ENCODE measurements at places on chromosomes 12 and 14.

GRCh38 chr14:85604021-85604420 is 74.1 kb downstream of the FLRT2 start:
- no peak for DNase-seq

DNA sequence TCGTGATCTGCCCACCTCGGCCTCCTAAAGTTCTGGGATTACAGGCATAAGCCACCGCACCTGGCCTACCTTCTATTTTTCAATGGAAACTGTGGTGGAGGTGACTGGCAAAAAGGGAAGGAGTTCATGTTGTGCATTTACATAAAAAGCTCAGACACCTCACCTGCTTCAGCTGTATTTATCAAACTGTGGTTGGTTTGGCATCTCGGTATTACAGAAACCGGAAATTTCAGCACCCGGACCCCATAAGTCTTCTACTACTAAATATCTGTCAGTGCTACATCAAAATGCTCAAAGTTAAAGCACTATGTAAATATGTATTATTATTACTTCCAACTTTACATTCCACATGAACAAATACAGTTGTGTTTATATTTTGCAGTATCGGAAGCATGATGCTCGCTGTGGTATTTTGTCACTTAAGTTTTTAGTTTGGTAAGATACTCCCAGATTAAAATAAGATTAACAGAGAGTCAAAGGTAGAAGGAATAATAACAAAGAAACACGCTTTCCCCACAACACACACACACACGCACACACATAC is 95.4 kb downstream of the ITPR2 start:
- no peak for DNase-seq

DNA sequence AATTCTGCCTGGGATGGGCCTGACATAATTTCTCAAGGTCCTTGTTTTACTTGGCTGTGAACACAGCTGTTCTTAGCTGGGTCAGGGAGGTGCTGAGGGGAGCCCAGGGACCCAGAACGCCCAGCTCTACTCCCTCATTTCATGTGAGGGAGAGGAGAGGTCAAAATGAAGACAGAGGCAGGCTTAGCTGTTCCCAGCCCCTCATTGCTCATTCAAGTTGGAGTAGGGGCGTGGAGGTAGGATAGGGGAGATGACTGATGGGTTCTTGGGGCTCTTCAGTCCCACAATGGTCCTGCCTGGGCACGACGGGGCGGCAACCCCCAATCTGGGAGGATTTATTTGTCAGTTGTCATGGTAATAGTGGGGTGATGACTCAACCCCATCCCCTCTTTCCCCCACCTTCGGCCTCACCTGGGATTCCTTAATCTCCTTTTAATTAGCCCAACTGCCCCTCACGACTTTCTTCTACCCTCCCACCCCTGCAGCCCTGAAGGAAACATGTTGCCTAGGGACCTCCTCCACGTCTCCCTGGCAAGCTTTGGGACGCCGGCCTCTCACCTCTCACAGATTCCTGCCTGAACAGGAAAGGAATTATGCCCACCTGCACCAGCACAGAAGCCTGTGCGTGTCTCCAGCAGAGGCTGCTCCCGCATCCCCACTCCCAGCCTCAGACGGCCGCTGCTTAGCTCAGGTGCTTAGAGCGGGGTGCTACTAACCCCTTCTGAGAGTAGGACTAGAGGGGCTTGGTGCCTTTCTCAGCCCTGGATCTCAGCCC is 10.2 kb downstream of the SPRYD3 start:
- no peak for DNase-seq

- DNase-seq: no peak
Observed at GRCh38 chr14:74875941-74876913, at the start of gene PROX2. PROX2 (minus strand) TSS chr14:74876145; CDS start chr14:74863834, 12,311 bp downstream.

DNA sequence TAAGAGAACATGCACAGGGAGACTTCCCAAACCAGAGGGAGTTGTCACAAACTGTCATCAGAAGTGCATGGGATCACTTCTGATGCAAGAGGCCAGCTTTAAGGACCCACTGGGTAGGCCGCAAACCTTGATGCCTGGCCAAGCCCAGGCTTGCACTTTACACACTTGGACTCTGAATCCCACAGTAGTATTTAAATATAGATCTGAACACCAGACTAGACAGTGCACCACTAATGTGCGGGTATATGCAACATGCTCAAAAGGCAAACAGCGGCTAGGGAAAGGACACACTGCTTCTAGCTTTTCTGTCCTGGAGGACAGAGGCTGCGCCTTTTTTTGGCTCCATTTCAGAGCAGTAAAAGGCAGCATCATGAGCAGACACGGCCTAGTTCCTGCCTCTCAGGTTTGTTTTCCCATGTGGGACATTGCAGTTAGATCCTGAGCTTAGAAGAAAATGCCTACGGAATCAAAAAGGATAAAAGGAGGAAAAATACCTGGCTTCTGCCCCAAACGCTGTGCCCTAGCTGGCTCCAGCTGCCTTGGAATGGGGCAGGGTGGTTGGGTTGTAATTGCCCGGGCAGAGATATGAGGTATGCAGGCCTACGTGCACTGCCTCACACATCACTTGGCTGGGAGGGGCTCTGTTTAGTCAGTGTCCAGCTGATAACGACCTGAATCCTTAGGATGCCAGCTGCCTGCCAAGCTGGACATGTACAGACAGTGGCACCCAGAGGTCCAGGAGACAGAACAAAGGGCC is 84.5 kb upstream of the EGLN3 start:
- no peak for DNase-seq

GRCh38 chr12:64694130-64695040 is 64.8 kb downstream of the GNS start:
- no peak for DNase-seq

DNA sequence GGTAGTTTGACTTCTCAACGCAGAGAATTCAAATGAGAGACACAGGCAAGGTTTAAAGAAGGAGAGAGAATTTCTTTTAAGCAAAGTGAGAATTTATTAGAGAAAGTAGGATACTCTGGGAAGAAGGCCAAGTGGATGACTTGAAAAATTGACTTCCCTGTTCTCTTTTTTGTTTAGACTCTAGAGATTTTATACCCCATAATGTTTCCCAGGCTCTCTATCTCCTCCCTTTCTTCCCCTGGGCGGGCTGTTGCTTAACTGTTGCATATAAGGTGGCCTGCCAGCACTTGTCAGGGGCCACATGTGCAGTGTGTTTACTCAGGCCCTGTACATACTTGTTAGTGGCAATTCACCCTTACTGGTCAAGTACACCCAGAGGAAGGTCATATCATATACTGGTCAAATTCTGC is 403.7 kb downstream of the SLC6A15 start:
- DNase-seq: no peak

DNA sequence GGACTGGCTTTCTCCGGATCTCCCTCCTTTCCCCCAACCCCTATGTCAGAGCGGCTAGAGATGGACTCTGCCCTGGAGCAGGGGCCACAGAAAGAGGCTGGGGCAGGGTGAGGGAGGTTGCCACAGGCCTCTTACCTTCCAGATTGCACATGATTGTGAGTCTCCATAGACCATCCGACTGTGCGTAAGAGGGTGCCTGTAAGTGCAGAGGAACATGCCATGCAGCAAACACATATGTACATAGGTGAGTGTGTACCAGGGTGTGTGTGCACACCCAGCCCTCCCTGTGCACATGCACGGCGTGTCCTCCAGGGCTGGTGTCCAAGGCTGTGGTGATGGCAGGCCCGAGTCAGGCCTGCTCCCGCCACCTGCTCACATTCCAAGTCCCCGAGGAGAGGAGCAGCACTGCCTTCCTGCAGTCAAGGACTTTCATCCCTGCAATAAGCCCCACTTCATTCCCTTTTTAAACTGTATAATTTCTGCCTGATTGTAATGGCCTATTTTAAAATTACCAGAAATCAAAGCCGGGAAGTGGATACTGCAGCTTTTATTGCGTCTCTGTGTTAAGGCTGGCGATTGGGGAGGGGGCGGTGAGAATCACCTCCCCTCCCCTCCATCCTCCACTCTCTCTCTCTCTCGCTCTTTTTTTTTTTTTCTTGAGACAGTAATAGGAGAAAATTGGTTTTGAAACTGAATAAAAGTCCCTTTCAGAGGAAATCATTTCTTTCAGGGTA is 28.5 kb downstream of the FAM222A start:
- DNase-seq: no peak
